ENCODE measurements at places on chromosomes 2 and 18. TPM values are rescaled to one million over a fixed set of nuclear protein-coding genes. Genes with fewer than 3 reads are reported as not detected.

CNNM3 gene
- 21.8 TPM for total RNA-seq

RUFY4 gene
- total RNA-seq, result not detected

- DNase-seq, result no peak
Measured at GRCh38 chr2:105820691-105821090, 76.0 kb downstream of the NCK2 start.

DNA sequence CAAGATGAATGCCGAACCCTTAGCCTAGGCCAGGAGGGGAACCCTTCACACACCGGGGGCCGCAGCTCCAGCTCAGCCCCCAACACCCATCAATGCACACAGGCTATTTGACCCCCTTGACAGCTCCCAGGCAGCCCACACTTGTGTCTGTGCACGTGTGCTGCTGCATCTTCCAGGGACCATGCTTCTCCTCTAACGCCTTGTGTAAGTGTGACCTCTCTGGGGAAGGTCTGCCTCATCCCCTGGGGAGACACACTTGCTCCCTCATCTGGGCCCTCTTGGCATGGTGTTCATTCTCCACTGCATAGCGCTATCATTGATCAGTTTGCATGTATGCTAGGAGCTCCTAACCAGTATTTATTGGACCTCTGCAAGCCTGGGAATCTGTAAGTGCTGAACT lies 120.0 kb upstream of the FHL2 start:
- DNase-seq, result peak; percentile 23

DNA sequence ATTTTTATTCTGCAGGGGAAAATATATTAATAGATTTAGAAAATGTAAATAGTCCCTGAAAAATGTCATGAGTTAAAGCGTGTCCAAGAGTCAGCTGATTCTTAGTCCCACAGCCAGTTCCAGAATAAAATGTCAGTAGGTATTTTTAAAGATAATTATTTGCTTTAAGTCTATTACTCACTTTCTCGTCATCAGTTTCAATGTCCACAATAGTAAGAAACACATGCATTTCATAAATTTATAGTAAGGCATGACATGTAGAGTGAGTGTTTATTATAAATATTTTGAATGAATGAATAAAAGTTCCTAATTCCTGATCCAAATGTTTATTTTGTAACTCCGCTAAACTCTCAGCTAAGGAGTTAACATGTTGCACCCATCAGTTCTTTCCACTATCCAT lies 1044.0 kb upstream of the PIK3C3 start:
- DNase-seq, result no peak

DNA sequence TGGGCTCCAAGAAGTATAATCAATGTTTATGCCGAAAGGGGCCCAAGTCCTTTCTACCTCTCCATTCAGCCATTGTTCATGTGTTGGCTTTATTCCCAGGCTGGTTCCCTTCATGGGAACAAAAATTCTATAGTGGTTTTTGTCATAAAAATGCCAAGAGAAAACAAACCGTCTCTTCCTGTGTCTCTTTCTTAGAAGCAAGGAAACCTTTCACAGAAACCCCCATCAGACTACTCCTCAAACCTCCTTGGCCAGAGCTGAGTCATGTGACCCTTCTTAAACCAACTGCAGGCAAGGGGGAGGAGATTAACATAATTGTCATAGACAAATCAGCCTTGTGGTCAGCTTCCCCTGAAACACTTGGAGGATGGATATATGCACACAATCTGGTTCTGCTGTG lies 75.1 kb upstream of the TANK start:
- no peak for DNase-seq
